ENCODE measurements at places on chromosomes 11 and 22. TPM values are rescaled to one million over a fixed set of nuclear protein-coding genes. Genes with fewer than 3 reads are reported as not detected.

DNA sequence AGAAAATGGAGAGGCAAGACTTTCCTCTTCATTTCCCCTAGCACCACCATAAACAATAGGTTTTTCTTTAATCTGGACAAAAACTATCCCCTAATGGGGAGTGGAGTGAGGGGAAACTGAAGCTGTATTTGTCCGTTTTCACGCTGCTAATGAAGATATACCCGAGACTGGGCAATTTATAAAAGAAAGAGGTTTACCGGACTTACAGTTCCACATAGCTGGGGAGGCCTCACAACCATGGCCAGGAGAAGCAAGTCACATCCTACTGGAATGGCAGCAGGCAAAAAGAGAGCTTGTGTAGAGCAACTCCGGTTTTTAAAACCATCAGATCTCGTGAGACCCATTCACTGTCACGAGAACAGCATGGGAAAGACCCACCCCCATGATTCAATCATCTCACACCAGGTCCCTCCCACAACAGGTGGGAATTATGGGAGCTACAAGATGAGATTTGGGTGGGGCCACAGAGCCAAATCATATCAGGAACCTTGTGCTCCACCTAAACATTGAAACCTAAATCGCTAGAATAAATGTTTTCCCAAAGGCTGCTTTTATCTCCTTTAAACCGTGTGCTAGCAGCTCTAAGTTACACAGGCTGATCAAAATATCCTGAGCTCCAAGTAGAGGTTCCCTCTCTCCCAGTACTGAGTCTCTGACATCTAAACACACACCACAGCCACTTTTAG is 4.3 kb downstream of the UBQLN3 start:
- no peak overlapping the region for H3K27ac ChIP-seq
- H3K36me3 ChIP-seq = no peaks in the 10 kb centered on the region
- H3K27me3 ChIP-seq = peaks cover 17% of the 10 kb centered on the region
- no peak overlapping the region for H3K4me3 ChIP-seq
- no peaks in the 10 kb centered on the region for H3K4me1 ChIP-seq

GRCh38 chr22:46521994-46522393 is 15.4 kb downstream of the CELSR1 start:
- no peak overlapping the region for H3K27ac ChIP-seq
- no peak for DNase-seq
- H3K36me3 ChIP-seq = no peaks in the 10 kb centered on the region
- peaks cover 16% of the 10 kb centered on the region for H3K4me1 ChIP-seq
- H3K27me3 ChIP-seq = peaks cover 35% of the 10 kb centered on the region
- no peak overlapping the region for H3K4me3 ChIP-seq

GRCh38 chr11:62580959-62581715 is 7.4 kb upstream of the EEF1G start:
- H3K36me3 ChIP-seq = peaks cover 39% of the 10 kb centered on the region
- no peak overlapping the region for H3K27ac ChIP-seq
- DNase-seq = no peak
- H3K27me3 ChIP-seq = no peaks in the 10 kb centered on the region
- H3K4me1 ChIP-seq = peaks cover 10% of the 10 kb centered on the region

DNA sequence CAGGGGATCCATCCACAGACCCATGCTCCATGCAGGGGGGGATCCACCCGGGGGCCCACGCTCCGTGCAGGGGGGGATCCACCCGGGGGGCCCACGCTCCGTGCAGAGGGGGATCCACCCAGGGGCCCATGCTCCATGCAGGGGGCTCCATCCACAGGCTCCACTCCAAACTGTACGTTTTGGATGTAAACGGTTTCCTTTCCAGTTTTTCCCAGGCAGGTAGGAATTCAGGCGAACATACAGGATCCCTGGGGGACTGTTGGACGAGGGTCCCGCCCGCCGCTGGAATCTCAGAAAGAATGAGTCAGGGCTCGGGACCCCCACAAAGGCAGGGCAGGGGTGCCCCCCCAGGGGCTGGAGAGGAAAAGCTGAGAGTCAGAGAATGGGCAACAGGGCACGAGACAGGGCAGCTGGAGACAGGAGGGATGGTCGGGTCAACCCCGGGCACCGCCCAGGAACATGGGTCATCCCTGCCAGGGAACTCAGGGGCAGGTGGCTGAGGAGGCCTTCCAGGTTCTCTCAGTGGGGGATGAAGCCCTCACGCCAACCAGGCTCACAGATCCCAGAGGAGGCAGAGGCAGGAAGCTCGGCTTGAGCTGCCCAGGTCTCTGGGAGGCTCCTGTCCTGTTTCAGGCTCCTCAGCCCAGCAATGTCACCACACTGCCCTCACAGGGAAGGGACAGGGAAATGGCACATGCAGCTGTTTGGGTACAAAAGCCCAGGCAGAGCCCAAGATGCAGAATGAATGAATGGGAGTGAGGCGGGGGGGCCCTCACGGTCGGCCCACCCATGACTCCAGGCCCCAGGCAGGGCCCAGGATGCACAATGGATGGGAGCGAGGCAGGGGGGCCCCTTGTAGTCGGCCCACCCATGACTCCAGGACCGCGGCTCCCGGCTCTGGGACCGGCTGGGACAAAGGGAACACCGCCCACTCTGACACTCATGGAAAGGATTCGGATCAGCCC is 200.2 kb downstream of the BRD1 start:
- 0 out of 2 replicates have a peak, but pooled peaks cover 5% of the 10 kb centered on the region for H3K4me1 ChIP-seq
- DNase-seq = no peak
- no peaks in the 10 kb centered on the region for H3K36me3 ChIP-seq
- no peak overlapping the region for H3K4me3 ChIP-seq
- peaks cover 49% of the 10 kb centered on the region for H3K27me3 ChIP-seq

MYBPC3 gene
- polyA plus RNA-seq = not detected

GRCh38 chr11:34030382-34030781 is 21.1 kb upstream of the CAPRIN1 start:
- H3K27ac ChIP-seq = no peak overlapping the region
- H3K4me1 ChIP-seq = peaks cover 20% of the 10 kb centered on the region
- no peaks in the 10 kb centered on the region for H3K36me3 ChIP-seq
- no peak overlapping the region for H3K4me3 ChIP-seq
- H3K27me3 ChIP-seq = no peaks in the 10 kb centered on the region

RIC3 gene
- polyA plus RNA-seq = not detected

DNA sequence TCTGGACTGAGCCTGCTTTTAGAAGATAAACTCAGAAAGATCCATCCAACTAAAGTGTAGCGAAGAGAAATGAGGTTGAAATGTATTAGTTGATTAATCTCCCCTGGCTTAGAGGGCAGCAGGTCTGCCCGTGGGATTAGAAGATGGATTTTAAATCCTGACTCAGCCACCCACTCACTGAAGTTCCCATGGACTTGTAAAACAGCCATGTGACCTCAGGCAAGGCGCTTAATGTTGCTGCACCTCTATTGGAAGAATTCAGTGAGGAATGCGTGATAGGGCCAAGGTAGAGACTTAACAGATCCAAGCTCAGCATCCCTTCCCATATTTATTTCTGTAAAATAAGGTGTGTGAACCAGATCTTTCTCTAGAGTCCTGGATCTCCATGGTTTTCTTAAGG is 45.1 kb upstream of the ELF5 start:
- H3K36me3 ChIP-seq = no peaks in the 10 kb centered on the region
- no peaks in the 10 kb centered on the region for H3K27me3 ChIP-seq
- no peak overlapping the region for H3K4me3 ChIP-seq
- no peak for DNase-seq

- H3K27ac ChIP-seq = no peak overlapping the region
- no peak overlapping the region for H3K4me3 ChIP-seq
- H3K4me1 ChIP-seq = no peaks in the 10 kb centered on the region
- peaks cover 29% of the 10 kb centered on the region for H3K27me3 ChIP-seq
- H3K36me3 ChIP-seq = no peaks in the 10 kb centered on the region
- DNase-seq = no peak
Observed at GRCh38 chr11:70024036-70024772, 53.9 kb upstream of the ANO1 start.

GRCh38 chr11:36239636-36240035 is 49.6 kb downstream of the COMMD9 start:
- no peak for DNase-seq
- H3K27me3 ChIP-seq = no peaks in the 10 kb centered on the region
- H3K27ac ChIP-seq = no peak overlapping the region
- no peaks in the 10 kb centered on the region for H3K36me3 ChIP-seq

DNA sequence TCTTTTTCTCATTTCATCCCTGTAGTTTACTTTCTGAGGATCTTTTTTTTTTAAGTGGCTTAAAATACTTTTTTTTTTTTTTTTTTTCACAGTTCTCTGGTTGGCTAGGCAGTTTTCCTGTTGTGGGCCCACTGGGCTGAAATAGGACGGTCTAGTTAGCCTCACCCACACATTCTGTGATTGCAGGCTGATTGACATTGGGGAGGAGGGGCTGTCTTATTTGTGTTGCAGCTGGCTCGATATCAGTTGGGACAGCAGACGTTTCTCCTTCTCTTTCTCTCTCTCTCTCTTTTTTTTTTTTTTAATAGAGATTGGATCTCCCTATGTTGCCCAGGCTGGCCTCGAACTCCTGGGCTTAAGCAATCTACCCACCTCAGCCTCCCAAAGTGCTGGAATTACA is 6.9 kb downstream of the BCR start:
- H3K4me1 ChIP-seq = peaks cover 42% of the 10 kb centered on the region
- H3K36me3 ChIP-seq = peaks cover 39% of the 10 kb centered on the region
- no peak overlapping the region for H3K27ac ChIP-seq
- H3K4me3 ChIP-seq = no peak overlapping the region

- H3K4me3 ChIP-seq = no peak overlapping the region
- H3K27me3 ChIP-seq = no peaks in the 10 kb centered on the region
- H3K36me3 ChIP-seq = no peaks in the 10 kb centered on the region
- DNase-seq = no peak
- H3K4me1 ChIP-seq = no peaks in the 10 kb centered on the region
Observed at GRCh38 chr11:88175569-88176075, 379 bp upstream of the RAB38 start.

FJX1 gene
- 0.40 TPM for polyA plus RNA-seq

GRCh38 chr22:50608996-50609395 is 8.4 kb downstream of the MAPK8IP2 start:
- H3K36me3 ChIP-seq = no peaks in the 10 kb centered on the region

DNA sequence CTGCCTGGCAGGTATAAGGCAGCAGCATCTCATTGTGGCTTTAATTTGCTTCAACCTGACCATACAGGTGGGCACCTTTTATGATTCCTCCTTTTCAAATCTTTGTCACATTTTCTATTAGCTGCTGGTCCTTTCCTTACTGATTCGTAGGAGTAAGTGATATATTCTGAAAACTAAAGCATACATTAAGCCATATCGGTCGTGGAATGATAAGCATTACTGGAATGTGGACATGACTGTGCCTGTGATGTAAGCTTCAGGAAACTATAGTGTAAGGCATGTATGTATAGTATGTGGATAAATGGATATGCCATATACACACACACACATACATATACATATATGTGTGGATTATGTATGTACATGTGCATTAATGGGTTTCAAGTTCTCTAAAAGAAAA is 20.8 kb downstream of the YPEL1 start:
- H3K4me1 ChIP-seq = peaks cover 30% of the 10 kb centered on the region
- DNase-seq = no peak
- H3K4me3 ChIP-seq = no peak overlapping the region
- peaks cover 2% of the 10 kb centered on the region for H3K27me3 ChIP-seq
- H3K27ac ChIP-seq = no peak overlapping the region

DNA sequence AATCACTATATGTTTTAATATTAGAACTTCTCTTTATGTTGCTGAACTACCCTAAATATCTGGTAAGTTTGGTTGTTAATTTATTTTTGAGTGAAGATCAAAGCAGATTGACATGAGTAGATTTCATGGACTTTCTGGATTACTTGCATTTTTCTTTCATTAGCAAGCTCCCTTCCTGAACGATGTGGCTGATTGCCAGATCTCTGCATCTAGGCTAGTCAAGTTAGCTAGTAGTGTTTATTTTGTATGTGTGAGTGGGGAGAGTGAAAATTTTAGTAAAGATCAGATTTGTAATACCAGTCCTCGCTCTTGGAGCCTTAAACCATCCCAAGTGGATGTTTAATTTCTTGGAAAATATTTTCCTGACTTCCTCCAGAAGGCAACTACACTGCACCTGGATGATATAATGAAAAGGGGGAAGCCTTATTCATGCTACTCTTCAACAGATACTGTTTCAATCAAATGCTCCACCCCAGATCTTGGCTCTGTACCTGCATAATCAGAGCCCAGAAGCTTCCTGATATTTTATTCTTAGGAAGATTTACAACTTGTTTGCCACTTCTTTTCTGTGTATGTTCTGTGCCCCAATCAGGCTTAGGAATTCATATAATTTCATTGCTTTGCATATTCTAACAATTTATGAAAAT is 143.2 kb upstream of the GRIA4 start:
- no peaks in the 10 kb centered on the region for H3K27me3 ChIP-seq
- no peaks in the 10 kb centered on the region for H3K4me1 ChIP-seq
- H3K36me3 ChIP-seq = no peaks in the 10 kb centered on the region
- H3K27ac ChIP-seq = no peak overlapping the region
- peak; percentile 4 for DNase-seq

DNA sequence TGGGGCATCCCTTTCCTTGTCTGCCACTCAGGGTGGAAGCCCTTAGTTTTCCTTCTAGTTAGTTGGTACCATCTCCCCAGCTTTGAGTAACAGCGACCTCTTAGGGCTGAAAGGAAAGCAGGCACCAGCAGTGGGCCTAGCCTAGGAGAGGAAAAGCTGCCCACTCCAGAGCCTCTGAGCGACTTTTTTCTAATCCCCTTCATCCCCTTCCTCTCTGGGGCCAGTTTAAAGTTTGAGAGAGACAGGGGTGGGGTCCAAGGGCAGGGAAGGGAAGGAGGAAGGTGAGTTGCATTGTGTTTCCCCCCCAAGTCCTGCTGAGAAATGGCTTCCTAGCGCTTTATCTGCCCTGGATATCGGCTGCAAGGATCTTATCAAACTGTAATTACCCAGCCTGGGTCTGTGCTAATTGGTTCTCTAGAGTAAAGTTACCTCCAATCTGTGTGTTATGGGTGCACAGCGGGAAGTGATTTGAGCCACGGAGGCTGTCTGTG is 573.9 kb upstream of the CADM1 start:
- no peaks in the 10 kb centered on the region for H3K4me1 ChIP-seq
- peak; percentile 15 for DNase-seq
- H3K4me3 ChIP-seq = no peak overlapping the region
- H3K36me3 ChIP-seq = no peaks in the 10 kb centered on the region

DNA sequence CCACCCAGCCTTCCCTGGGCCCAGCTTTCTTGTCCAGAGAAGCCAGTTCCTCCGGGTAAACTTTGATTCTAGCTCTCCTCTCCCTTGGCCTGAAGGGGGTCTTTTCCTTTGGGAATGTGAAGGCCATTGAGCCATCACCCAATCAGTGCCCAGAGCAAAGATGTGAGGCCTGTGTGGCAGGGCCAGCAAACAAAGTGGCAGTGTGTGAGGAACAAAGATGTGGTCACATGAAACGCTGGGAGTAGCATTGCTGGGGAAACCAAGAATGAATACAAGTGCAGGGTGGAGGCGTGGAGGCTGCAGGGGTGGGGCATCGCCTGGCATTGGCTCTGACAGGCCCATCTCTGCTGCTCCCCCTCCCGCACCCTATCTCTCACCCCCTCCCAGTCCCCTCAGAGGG is 91.9 kb upstream of the BID start:
- H3K27me3 ChIP-seq = no peaks in the 10 kb centered on the region
- H3K4me3 ChIP-seq = no peak overlapping the region
- DNase-seq = no peak
- no peak overlapping the region for H3K27ac ChIP-seq

NPTXR gene
- 4.8 TPM for polyA plus RNA-seq
